ENCODE measurements at places on chromosomes 3 and 15.

GRCh38 chr15:33100314-33100713 is 94.2 kb downstream of the FMN1 start:
- no peak for DNase-seq

DNA sequence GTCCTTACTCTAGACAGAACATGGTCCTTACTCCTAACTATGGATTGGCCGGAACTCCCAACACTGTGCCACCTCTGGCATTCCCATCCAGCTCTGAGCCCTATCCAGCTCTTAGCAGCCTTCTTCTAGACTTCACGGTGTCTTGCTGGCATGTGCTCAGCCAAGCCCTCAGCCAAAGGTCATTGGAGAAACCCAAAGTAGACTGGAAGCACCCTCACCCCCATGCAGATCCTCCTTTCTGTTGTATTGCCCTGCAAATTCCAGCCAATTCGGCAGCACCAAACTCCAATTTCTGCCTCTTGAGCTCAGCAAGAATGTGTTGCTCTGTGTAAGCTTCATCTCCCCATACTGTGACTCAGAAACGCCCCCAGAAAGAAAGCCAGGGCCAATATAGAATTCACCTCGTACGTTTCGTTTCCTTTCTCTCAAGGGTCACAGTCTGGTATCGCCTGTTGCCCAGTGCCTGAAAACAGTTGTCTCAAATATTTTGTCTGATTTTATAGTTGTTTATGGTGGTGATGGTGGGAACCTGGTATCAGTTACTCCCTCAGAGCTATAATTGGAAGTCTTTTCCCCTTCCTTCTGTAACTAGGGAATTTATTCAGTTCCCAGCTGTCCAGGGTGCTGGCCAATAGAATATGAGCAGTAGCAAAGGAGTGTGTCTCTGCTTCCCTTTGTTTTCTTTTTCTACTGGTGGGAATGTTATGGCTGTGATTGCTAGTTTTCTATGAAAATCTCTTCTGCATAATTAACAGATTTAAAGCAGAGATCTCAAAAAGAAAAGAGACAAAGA is 28.4 kb upstream of the EPHB3 start:
- no peak for DNase-seq

GRCh38 chr3:48504051-48504946 is at the start of gene SHISA5:
Gene SHISA5, minus strand, starts transcription at chr3:48504174. Its CDS starts 80 bp downstream, at chr3:48504094.
- DNase-seq: peak; percentile 67

DNA sequence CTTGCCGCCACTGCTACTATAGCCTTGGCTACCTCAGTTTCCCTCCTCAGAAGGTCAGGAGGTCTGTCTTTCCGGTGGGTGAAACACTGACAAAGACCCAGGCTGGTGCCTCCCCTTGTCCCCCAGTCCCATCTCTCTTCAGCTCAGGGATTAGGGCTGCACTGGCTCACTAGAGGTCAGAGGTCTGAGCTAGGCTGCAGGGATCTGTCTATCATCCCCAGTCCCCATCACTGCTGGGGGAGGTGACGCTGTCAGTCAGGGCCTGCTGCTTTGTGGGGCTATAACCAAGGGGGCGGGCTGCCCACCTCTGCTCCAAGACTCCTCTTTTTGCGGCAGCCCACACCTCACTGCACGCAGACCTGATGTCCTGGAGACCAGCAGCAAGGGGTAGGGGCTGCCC is 13.7 kb downstream of the SEMA3F start:
- DNase-seq: no peak

- no peak for DNase-seq
Observed at GRCh38 chr3:168090306-168091085, 5.2 kb downstream of the GOLIM4 start.

- no peak for DNase-seq
Observed at GRCh38 chr3:43632269-43632733, 10.5 kb upstream of the ANO10 start.

DNA sequence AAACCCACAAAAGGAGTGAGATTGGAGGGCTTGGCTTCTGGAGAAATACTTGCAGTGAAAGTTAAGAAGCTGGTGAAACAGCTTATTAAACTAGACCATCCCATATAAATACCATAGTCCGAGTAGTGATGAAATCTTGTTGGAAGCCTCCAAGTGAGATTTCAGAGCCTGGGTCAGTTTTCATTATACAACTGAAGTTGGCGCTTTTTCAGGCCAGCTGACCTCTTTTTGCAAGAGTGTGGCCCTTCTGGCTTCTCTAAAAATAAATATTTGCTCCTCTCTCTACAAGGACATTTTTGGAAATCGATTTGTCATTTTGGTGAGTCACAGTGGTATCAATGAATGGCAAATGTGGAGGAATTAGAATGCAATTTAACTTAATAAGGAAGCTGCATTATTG is 51.2 kb upstream of the THRB start:
- no peak for DNase-seq

- no peak for DNase-seq
Observed at GRCh38 chr15:40787991-40788390, 18.2 kb downstream of the C15orf62 start.

DNA sequence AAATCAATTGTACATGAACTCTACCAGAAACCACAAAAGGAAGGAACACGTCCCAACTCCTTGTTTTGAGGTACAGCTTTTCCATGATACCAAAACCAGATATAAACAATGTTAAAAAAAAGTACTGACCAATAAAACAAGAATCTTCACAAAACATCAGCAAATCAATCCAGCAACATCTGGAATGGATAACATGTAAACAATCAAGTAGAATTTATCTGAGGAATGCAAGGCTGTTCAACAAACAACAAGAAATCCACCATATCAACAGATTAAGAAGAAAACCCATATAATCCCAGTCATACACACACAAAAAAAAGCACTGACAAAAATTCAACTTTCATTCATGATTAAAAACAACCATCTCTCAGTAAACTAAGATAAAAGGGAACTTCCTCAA is 26.7 kb downstream of the TJP1 start:
- no peak for DNase-seq

GRCh38 chr15:43070893-43071292 is 34.9 kb downstream of the UBR1 start:
- no peak for DNase-seq

- no peak for DNase-seq
Observed at GRCh38 chr3:149969110-149969939, 1.4 kb downstream of the PFN2 start.

GRCh38 chr3:45684327-45684892 is 4.8 kb upstream of the SACM1L start:
- no peak for DNase-seq

- DNase-seq: no peak
Observed at GRCh38 chr3:159664006-159664405, 324.6 kb upstream of the IL12A start.

DNA sequence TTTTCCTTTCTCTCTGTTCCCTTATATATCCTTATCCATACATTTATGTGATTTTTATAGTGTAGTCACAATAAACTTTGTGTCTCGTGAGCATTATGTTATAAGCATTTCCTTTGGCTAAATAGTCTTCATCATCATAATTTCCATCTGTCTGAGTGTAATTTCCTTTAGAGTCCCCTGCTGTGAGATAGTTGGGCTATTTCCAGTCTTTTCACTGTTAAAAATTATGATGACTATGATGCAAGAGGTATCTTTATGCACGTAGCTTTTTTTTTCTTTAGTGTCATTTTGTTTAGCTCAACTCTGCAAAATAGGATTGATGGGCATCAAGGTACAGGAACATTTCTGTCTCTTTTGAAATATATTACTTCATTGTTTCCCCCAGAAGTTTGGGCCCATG is 26.9 kb upstream of the CA12 start:
- DNase-seq: no peak
